Body of pancreas (tissue), 4 donors: ENCODE measurements at places on chromosomes 3 and 15.

DNA sequence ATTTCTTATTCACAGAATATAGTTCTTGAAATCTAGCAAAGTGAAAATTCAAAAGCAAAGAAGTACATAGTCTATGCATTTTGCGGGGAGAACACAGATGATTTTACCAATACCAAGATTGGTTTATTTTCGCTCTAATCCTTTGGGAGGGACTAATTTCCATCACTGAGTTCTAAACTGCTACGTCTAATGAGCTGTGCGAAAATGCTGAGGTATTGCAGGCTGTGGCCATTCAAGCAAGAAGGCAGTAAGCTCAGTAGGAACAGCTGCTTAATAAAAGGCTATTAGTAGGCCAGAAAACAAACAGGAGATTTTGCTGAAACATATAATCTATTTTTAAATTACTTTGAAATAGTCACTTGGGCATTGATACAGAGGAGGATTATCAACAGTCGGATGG, 379.0 kb downstream of the CNTN4 start:
- no peak for DNase-seq

DNA sequence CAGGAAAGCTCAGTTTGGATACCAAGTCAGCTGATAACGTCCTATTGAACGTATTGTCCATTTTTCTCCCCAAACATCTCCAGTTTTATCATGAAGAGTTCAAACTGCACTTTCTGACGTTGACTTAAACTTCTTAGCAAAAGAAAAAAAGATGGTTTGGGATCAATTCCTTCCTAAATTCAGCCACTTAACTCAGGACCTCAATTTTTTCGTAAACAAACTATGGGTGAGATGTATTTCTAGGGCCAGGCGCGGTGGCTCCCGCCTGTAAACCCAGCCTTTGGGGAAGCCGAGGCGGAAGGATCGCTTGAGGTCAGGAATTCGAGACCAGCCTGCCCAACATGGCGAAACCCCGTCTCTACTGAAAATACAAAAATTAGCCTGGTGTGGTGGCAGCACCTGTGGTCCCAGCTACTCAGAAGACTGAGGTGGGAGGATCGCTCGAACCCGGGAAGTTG, 464 bp upstream of the MRPS25 start:
- no peak for DNase-seq

DNA sequence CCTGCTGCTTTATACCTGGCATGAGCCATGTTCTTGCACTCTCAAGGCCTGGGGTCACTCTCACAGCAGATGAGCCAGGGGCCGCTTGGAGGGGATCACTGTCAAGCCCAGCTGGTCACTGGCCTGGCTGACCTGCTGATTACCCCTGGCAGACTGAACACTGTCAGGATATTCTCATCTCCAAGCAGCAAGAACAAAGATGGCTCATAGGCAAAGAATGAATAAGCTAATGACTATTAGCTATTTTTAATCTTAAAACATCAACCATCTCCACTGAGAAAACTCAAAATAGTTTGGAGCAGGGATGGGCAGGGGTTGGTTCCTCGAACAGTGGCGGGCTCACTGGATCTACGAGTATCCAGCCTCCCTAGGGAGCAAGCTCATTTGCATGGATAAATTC, 64.4 kb upstream of the ACAN start:
- DNase-seq, result no peak

- no peak for DNase-seq
These were observed 90.9 kb upstream of the ASB14 start for GRCh38 chr3:57383406-57383805.

GRCh38 chr15:84947947-84948830, 33.5 kb upstream of the PDE8A start:
- DNase-seq, result no peak

- no peak for DNase-seq
These were observed at the start of gene CCDC80 for GRCh38 chr3:112640930-112641801. CCDC80 (minus strand) TSS chr3:112641143; CDS start chr3:112639905, 1,238 bp downstream.

DNA sequence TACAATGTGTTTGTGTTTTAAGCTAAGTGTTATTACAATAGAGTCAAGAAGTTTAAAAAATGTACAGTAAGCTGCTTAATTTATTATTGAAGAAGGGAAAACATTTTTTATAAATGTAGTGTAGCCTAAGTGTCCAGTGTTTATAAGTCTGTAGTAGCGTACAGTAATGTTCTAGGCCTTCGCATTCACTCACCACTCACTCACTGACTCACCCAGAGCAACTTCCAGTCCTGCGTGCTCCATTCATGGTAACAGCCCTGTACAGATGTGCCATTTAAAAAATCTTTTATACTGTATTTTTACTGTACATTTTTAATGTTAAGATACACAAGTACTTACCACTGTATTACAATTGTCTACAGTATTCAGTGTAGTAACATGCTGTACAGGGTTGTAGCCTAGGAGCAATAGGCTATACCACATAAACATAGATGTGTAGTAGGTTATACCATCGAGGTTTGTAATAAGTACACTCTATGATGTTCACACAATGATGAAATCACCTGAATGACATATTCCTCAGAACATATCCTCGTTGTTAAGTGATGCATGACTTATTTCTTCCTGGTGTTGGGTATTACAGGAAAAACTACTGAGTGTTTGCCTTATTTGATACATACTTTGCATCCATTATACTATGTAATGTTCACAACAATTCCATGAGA, 156.6 kb upstream of the NUDT16 start:
- no peak for DNase-seq

DNA sequence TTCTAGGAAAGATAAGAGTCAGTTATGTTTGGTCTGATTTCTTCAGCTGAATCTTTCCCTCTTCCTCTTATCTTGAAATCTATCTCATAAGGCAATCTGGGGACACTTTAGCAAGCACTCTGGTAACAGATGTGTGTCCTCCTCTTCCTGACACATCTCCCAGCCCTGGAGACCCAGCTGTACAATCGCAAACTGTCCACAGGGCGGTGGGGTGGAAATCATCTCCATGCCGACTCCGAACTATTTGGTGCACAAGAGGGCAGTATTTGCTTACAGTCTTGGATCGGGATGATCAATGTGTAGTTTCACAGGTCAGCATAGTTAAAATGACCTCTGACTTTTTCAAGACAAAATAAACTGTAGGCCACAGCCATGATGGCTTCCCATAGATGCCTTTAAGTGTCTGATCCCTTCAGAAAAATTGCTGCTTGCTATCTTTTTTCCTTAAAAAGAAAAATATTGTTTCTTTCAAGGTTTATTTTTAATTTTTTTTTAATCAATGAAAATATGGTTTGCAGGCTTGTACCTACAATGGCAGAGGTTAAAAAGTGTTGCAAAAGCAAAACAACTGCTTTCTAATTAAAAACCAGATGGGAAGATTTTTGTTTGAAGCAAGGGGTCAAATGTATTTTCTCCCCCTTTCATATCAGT, 17.7 kb downstream of the EEFSEC start:
- peak; percentile 58 for DNase-seq

- no peak for DNase-seq
These were observed 85.6 kb downstream of the RAP2B start for GRCh38 chr3:153247331-153248330.

GRCh38 chr15:46786590-46787285, 930.6 kb upstream of the SEMA6D start:
- no peak for DNase-seq

- DNase-seq, result no peak
These were observed 325.5 kb downstream of the CHST2 start for GRCh38 chr3:143445118-143445517.

DNA sequence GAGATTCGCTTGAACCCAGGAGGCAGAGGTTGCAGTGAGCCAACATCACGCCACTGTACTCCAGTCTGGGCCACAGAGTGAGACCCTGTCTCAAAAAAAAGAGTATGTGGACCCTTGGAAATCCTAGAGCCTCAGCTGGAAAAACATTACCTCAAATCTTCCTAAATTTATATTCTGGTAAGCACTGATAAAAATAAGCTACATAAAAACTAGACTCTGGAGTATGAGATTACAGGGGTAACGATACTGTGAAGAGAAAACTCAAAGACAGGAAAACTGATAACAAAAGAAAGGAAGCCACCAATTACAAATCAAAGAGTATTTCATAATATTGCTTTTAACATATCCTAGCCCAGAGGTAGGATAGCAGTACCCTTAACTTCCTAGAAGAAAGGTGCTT, 30.3 kb downstream of the SETD2 start:
- no peak for DNase-seq

GRCh38 chr15:70625438-70625837, 137.9 kb downstream of the UACA start:
- DNase-seq, result no peak

- no peak for DNase-seq
These were observed 183.5 kb downstream of the TJP1 start for GRCh38 chr15:29638781-29639180.

DNA sequence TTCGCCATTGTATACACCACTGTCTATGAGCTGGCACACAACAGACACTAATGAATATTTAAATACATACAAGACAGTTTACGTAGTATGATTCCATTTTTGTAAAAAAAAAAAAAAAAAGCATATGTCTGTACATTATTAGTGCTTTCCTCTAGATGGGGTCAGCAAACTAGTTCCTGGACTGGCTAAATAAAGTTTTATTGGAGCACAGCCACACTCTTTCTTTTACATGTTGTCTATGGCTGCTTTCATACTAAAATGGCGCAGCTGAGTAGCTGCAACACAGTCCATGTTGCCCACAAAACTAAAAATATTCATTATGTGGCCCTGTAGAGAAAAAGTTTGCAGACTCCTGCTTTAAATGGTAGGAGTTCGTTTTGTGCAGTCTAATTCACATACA, 70.7 kb upstream of the FRMD4B start:
- no peak for DNase-seq

- no peak for DNase-seq
These were observed 370.6 kb downstream of the GBE1 start for GRCh38 chr3:81390796-81391195.

DNA sequence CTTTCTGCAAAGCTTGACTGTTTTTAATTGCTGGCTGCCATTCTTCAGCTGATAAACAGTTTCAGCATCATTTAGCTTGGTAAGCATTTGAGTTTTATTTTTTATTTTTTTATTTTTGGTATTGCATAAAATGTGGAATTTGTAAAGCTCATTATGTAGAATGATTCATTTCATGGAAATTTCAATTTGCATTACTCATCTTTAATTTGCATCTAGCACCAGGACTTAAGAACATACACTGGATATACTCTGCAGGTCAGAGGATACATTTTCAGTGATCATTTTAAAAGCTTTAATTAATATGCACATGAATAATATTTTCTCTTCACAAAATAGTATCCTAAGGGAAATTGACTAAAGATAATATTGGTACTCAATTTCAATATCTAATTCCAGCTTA, 732.4 kb upstream of the BCHE start:
- DNase-seq, result no peak

DNA sequence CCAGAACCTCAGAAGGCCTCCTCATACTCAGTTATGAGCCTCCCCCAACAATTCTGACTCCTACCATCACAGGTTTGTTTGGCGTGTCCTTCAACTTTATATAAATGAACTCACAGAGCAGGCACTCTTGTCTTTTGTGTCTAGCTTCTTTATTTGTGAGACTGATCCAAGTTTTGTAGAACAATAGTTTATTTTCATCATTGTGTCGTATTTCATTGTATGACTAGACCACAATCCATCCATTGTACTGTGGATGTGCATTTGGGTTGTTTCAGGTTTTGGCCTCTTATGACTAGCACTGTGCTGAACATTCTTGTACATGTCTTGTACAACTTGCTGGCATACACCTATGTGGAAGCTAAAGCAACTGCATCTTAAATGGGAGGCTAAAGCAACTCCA, 292.8 kb upstream of the LYSMD4 start:
- no peak for DNase-seq

DNA sequence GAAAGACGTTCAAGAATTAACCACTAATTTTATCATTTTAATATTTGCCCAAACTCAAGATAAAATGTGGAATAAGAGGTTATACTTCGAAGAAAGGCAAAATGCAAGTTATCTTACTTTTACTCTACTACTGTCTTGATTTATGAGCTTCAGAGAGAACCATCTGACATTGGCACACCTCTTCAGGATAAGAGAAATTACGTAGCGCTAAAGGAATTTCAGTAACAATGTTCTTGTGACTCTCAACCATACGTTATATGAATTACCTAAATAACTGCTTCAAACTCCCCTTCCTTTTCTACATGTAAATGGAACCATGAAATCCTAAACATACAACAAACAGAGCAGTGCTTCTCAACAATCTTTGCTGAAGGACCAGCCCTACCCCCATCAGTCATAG, 96.8 kb downstream of the ZNF385D start:
- no peak for DNase-seq

DNA sequence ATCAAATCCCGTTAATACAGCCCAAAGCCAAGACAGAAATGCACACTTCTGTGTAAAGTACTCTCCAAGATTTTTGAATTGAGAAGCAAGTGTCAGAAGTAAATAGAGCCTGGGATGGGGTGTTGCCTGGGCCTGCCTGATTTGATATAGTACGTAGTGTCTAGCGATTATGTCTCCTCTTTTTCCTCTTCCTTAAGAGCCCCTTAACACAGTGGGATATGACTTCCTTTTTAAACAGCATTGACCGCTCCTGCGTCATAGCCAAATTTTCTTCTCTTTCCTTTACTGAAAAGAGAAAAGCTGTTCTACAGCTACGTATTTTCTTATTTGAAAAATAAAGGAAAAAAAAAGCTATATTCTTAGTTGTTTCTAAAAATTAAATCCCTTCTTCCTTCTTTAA, 97.7 kb downstream of the PLCL2 start:
- no peak for DNase-seq

- DNase-seq, result no peak
These were observed 188.4 kb downstream of the ABHD5 start for GRCh38 chr3:43879166-43879565.

DNA sequence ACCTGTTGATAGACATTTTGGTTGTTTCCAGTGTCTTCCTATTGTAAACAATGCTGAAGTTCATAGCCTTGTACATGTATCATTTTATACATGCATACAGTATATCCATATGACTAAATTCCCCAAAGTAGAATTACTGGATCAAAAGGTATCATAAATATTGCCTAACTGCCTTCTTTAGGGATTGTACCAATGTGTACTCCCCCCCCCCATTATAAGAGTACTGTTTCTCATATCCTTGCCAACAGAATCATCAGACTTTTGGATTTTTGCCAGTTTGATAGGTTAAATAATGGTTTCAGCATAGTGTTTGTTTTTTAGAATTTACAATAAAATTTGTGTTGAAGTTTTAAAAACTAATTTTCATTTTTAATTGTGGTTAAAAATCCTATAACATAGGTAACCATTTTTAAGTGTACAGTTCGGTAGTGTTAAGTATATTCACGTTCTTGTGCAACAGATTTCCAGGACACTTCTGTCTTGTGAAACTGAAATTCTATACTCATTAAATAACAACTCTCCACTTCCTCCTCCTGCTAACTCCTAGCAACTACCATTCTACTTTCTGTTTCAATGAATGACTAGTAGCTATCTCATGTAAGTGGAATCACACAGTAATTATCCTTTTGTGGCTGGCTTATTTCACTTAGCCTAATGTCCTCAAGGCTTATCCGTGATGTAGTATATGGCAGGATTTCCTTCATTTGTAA, 30.8 kb upstream of the MAP3K13 start:
- DNase-seq, result no peak

- no peak for DNase-seq
These were observed 120.0 kb downstream of the SLCO3A1 start for GRCh38 chr15:91973481-91973880.
